ENCODE measurements at places on chromosomes 16 and 17.
A peak's percentile ranks its signal among the peaks of the same experiment; 100 is the strongest.

DNA sequence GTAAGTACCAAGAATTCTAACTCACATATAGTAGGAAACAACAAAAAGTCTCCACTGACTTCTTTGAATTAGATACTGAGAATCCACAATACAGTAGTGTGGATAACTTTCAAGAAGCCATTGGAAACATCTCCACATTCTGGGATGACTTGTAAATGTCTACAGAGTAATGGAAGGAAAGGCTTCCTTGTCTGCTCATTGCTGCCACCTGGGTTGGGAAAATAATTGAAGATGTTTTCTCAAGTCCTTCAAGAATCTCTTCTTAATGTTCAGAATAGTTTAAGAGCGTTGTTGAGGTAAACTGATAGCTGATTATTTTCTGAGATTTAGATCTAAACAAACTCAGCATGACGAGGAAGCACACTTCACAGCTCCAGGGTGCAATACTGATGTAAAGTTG, 14.0 kb downstream of the CPSF4L start:
- no peak for DNase-seq

DNA sequence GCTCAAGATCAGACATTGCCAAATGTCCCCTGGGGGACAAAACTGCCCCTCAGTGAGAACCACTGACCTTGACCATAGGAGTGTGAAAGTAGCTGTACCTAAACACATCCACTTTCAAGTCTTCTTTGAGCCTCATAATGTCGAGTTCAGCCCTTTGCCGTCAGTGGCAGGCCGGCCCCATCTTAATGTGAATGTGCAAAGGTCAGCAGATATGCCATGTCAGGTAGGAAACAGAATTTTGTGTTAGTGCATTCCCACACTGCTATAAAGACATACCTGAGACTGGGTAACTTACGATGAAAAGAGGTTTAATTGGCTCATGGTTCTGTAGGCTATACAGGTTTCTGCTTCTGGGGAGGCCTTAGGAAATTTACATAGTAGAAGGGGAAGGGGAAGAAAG, 95.1 kb upstream of the PIRT start:
- no peak for DNase-seq

DNA sequence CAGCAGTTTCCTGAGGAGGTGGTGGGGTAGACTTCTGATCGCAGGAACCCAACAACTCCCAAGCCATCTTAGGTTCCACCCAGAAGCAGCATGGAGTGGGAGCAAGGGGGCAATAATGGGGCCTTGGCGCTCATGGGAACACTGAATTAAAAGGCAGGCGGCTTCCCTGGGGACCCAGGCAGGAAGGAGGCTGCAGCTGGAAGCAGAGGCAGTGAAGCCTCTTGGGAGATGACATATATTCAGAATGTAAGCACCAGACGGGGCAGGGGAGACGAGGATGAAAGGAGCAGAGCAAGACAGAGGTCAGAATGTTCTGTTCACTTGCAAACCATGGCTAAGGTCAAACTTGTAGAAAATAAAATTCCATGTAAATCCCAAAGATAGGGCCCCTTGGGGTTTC, 2.9 kb downstream of the HIGD1B start:
- no peak for DNase-seq

DNA sequence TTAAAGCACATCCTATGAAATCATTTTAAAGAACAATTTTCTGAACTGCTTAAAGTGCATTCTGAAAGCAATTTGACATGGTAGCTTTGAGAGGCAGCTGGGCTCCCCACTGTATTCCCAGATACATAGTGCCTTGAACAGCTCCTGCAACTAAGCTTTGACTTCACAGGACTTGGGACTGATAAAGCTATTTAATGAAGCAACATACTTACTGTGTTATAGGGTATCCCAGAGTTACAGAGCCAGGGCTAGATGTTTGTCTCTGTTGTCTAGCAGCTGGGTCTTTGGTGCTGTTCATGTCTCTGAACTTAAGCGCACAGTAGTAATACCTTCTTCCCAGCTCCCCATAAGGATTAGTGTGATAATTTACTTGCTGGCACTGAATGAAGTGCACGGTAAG, 862 bp downstream of the ACSM1 start:
- no peak for DNase-seq

DNA sequence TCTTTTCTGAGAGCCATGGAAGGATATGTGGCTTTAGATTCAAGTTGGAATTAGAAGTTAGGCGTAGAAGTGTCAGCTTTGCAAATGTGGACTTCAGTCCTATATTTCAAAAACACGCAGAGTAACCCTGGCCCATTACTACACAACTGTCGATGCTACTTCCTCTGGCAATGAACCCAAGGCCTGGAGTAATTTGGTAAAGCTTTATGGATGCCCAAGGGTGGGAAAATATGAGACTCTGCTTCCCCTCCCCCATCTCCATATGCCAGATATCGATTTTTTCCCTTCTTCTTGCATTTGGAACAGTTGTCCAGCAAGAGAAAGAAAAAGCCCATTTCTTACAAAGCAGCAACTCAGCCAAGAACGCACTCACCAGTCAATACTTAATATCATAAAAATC, 2.9 kb upstream of the MAP1LC3B start:
- DNase-seq: no peak

- DNase-seq: no peak
Measured at GRCh38 chr17:42210046-42210445, 15.8 kb upstream of the GHDC start.

DNA sequence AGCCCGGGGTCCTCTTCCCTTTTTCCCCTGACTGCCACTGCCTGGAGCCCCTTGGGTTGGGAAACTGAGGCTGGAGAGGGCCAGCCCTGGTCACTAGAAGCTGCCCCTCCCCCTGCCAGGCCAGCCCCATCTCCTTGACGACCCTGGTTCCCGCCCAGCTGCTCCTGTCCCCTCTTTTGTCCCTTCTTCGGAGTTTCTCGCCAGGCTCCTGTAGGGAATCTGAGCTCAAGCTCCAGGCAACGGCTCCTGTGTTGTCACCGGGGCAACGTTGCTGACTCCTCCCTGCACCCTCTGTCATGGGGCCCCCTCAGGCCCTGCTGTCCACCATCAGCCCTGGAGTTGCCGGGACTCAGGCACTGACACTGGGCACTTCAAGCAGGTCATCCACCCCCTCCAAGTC, 5.7 kb downstream of the LLGL1 start:
- DNase-seq: no peak

GRCh38 chr17:82891911-82892310, 52.1 kb upstream of the ZNF750 start:
- DNase-seq: no peak

DNA sequence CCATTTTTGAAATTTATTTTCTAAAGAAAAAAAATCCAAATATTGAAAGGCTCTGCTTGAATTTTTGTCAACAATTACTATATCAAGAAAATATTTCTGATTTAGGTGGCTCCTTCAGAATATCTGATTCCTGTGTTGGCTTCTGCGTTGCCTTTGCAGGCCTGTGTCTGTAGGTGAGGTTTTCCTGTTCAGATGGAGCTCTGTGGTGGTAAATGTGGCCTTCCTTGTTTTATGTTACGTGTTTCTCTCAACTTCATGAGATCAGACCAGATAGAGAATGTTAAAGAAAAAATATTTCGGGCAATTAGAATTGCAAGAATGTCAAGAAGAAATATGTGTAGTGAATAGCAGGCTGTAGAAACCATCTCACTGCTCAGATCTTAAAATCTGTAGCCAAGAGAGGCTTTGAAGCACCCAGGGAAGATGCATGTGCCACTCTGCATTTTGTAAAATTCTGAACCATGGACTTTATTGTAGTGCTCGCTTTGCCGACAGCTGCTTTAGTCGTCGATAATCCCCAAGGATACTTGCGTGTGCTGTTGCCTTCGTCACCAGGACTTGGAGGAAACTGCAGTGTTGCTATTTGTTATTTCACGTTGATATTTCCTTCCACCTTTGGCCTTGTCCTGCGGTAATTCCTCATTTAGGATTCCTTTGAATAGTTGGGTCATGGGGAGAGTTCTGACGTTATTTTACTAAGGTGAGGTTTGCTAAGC, 69.9 kb downstream of the RPTOR start:
- no peak for DNase-seq

GRCh38 chr17:2068031-2068518, 13.2 kb downstream of the HIC1 start:
- peak; percentile 94 for DNase-seq

DNA sequence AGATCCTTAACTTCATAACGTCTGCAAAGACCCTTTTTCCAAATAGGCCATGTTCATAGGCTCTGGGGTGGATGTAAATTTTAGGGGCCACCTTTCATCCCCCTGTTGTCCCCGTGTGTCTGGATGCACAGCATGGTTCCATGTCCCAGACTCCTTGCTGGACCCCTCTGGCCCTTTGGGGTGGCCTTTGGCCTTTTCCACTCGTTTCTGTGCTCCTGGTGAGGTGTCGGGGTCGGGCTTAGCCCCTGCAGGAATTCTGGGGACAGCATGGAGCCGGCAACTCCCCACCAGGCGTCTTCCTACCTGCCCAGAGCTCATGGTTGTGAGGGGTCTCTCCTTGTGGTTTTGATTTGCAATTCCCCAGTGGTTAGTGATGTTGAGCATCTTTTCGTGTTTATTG, 183.5 kb downstream of the SEC14L1 start:
- DNase-seq: no peak

DNA sequence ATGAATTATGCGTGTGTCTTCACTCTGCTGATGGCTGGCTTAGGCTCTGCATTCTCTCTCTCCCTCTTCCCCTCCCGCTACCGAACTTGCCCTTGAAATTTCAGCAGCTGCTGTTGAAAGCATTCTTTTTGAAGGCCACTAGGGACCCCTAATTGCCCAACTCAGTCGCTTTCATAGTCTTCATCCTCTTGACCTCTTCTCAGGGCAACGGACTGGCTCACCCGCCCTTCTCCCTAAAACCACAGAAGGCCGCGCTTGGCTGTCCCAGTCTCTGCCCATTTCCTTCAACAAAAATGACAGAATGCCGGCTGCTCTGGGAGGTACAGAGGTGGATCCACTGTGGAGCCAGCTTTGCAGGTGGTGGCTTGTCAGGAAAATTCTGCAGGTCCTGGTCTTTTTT, 21.0 kb upstream of the FMNL1 start:
- DNase-seq: no peak

DNA sequence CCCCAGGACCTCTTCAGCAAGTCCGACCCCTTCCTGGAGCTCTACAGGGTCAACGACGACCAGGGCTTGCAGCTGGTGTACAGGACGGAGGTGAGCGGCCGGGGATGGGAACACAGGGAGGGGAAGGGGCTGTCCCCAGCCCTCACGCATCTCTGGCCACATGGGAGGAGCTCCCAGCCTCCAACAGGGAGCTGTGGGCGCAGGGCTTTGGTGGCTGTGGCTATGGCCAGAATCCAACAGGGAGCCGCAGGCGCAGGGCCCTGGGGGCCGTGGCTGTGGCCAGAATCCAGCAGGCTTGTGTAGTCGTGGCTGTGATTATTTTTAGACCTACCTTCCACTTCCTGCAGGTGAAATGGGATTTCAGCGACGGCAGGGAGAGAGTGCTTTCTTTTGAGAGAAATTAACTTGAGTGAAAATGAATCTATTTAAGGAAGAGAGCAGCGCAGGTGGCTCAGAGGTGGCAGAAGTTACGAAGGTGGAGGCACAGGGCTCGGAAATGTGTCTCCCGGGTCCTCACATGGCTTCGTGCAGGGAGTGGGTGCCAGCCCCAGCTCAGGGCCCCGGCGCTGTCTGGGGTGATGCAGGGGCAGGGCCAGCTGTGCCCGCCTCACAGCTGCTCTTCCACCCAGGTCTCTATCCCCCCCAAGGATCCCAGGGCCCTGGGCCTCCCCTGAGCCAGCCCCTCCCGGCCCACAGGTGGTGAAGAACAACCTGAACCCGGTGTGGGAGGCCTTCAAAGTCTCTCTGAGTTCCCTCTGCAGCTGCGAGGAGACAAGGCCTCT, 9.4 kb downstream of the CPNE7 start:
- peak; percentile 82 for DNase-seq

DNA sequence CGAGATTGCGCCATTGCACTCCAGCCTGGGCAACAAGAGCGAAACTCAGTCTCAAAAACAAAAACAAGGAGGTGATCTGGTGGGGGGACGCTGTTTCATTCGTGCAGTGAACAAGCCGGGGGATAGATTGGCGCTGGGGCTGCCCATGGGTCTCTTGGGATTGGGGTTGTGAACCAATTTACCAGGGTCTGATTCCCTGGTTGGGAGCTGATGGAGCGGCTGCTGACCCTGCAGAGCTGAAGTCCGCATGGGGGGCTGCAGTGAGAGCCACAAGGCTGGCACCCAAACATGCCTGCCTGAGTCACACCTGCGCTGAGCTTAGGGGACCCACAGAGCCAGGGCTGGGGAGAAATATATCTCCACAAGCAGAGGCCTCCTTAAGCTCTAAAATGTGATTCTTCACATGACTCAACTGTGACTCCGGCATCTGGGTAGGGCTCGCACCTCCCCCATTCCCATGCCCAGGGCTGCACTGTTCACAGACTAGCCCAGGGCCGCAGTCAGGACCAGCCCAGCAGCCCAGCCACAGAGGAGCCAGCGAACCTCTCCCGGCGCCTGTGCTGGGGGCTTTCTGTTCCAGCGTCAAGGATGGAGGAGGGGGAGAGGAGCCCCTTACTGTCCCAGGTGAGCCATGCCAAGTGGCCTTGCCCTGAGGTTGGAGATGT, 5.0 kb downstream of the TSPAN10 start:
- peak; percentile 70 for DNase-seq

- no peak for DNase-seq
Measured at GRCh38 chr16:82657239-82657638, 30.5 kb downstream of the CDH13 start.

- peak; percentile 83 for DNase-seq
Measured at GRCh38 chr17:43673516-43674323, 12.0 kb upstream of the MEOX1 start.

DNA sequence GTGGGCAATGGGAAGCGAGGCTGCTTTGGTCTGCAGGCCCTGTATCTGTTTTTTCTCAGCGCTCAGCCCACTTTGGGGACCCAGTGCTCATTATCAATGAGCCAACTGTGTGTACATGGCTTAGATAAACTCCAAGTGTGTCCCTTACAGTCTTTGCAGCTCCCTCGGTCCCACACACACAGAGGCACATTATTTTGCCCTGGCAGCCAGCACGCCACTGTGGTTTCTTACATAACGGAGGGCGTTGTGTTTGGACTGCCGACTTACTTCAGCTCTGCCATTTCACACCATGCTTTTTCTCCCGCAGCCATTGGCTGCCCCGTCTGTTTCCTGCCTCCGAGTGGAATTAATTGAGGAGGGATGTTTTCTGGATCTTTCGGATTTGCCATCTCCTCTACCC, 56.5 kb upstream of the CLEC18A start:
- DNase-seq: peak; percentile 35

DNA sequence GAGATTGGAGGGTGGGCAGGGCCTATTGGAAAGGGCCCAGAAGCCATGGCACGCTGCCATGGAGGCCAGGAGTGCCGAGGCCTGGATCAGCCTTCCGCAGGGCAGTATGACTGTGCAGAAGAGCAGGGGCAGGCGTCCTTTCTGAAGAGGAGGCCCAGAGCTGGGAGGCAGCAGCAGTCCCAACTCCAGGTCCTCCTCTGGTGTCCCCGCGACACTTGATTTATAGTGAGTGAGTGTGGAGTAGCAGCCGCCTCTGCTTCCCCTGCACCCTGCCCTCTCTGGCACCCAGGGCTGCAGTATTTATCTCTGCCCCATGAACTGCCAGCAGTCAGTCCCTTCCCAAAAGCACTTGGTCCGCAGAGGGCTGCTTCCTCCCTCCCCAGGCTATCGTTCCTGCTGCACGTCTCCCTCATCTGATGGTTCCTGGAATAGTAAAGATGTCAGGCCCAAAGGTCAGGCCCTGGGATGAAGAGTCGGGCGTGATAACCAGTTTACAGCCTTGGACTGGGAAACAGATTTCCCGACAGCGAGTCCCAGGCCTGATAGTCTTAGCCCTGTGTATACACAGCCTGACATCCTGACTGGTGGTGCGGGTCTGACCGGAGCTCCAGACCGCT, 32.9 kb downstream of the PGS1 start:
- DNase-seq: no peak
